ENCODE measurements at places on chromosomes 16 and 17.

- DNase-seq = no peak
These were observed 23.1 kb downstream of the GABARAPL2 start for GRCh38 chr16:75589306-75589705.

DNA sequence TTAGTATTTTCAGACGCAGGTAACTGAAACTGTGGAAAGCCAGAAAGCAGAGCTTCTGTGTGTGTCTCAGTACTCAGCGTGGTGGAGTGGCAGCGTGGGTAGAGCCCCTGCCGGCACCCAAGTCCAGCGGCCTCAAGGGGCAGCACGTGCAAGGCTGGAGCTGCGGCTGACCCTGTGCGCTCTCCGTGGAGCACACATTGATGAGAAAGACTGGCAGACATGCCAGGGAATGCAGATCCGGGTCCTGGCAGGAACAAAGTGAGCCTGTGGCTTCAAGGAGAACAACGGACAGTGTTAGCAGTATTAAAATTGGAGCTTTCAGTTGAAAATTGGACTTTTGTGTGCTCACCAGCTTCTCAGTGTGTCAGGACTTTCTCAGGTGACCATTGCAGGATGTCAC is 23.3 kb downstream of the ZC3H18 start:
- no peak for DNase-seq

DNA sequence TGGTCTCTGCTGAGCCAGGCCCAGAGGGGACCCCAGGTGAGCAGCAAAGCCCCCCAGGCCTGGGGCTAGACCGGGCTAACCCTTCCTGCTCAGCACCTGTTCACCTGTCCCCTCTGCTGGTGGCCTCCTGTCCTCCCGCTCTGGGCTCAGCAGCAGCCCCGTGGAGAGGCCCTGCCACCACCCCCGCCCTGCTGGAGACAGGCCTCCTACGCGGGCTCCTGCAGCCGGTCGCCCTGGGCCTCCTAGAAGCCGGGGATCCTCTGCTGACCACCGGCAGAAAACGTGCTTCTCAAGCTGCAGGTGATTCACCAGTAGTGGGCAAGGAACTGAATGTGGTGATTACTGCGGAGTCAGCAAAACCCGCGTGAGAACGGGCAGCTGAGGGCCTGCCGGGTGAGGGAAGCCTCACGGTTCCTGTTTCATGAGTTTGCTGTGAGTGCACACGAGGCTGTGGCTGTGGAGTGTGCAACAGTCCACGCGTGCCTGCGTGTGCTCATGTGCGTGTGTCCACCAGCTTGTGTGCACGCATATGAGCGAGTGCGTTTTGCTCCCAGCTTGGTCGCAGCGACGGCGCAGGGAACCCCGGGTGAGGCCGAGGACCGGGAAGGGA is 792 bp downstream of the SECTM1 start:
- no peak for DNase-seq

DNA sequence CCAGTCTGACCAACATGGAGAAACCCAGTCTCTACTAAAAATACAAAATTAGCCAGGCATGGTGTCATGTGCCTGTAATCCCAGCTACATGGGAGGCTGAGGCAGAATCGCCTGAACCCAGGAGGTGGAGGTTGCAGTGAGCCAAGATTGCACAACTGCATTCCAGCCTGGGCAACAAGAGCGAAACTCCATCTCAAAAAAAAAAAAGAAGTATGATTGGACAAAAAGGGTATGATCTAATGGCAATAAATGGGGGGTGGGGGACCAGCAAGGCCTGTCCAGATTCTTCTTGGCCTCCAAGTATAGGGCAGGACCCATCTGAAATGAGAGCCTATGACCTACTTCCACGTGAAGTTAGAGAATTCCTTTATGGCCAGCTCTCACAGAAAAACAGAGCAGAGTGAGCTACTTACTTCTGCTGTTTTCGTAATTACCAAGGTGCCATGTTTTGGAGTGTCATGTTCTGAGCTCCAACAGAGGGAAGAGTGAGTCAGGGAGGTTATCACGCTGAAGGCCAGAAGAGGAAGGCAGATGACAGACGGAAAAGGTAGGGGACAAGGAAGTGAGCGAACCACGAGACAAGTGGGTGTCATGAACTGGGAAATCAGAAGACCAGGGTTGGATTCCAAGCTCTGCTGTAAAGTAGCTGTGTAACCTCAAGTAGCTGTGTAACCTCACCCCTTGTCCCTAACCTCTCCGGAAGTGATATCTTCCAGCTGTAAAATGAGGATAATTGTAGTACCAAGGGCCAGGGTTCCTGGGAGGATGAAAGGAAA is 3.6 kb upstream of the ZMYND15 start:
- DNase-seq = no peak

DNA sequence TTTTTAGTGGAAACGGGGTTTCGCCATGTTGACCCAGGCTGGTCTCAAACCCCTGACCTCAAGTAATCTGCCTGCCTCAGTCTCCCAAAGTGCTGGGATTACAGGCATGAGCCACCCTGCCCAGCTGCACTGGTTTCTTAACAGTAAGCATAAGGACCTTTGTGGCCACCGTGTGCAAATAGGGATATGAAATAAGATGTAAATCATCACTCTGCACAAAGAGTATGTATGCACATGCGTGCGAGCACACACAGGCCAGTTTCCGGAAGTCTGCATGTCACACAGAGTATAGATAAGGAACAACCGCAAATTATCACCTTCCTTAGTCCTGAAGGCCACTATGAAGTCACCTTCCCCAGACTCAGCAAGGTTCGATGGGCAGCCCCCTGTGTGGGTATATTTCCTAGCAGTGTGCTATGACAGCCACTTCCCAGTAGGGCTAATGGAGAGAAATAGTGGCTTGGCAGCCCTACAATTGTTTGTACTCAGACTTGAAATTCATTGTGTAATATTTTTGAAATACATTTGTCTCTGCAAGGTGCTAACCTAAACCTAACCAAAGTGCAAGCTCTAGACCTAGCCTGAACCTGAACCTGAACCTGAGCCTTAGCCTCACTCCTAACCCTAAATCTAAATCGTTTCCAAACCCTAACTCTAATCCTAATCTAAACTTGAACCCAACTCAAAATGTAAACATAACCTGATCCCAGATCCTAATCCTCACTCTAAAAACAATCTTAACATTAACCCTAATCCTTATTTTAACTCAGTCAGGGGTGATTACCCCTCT is 48.4 kb upstream of the SKAP1 start:
- DNase-seq = no peak

- no peak for DNase-seq
These were observed 65.8 kb downstream of the RGS9 start for GRCh38 chr17:65202844-65203571.

DNA sequence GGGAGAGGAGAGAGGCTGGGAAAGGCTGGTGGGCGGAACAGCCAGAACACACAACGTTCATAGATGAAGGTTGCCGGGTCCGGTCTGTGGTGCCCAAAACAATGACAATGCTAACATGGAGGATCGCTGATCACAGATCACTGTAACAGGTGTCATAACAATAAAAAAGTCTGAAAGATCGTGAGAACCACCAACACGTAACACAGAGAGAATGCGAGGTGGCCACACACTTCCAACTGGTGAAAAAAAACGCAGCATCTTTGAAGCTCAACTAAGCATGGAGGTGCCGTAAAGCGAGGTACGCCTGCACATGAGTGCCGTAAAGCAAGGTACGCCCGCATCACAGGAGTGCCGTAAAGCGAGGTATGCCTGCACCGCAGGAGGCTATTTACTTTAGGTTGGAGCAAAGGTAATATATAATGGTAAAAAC is 42.3 kb downstream of the ABR start:
- DNase-seq = no peak

- DNase-seq = no peak
These were observed 20.4 kb downstream of the NFE2L1 start for GRCh38 chr17:48068491-48068961.

DNA sequence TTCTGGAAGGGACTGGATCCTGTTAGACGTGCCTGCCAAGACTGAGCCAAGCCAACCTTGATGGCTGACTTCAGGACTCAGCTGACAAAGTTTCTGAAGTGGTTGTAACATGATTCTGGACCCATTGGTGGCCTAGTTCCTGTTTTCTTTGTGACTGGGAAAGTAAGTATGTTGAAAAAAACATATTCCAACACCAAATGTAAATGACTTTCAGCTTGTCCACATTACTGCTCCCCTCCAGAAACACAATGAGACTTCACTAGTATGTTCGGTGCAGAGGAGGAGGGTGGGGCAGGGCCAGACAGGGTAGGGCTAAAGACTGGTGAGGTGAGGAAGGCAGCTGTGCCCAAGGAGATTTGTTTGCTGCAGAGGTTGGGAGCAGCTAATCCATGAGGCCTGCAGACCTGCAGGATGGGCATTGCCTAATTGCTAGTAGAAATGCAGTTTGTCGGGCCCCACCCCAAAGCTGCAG is 26.4 kb downstream of the NMT1 start:
- DNase-seq = no peak

- DNase-seq = no peak
These were observed 8.6 kb upstream of the CDH1 start for GRCh38 chr16:68728523-68728922.

GRCh38 chr17:71914042-71914441 is 206.8 kb upstream of the SOX9 start:
- DNase-seq = no peak

Measured in NCI-H1105 (cell line).